ENCODE measurements at places on chromosomes 2 and 18.

GRCh38 chr2:138997346-138997745, 217.2 kb upstream of the NXPH2 start:
- no peak for DNase-seq

GRCh38 chr18:40613721-40614120, 1341.3 kb upstream of the PIK3C3 start:
- no peak for DNase-seq

GRCh38 chr18:53947092-53947640, 277.3 kb downstream of the MBD2 start:
- DNase-seq: no peak

DNA sequence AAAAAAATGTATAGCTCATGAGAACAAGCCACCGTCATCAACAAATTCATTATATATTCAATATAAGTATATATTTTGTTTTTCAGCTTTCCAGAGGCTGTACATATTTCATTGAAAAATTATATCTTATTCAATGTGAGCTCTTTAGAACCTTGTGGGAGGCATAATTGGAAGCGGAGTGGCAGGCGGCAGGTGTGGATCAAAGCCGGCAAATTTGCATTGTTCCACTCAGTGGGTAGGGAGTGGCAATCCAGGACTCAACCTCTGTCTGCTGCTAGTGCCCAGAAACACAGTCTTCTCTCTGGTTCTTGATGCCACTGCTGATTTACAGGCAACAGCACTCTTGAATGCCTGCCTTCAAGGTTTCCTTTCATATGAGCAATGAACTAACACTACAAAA, 46.9 kb downstream of the GCA start:
- DNase-seq: no peak
